GM20000 (cell line): ENCODE measurements at places on chromosomes 1 and 21.

DNA sequence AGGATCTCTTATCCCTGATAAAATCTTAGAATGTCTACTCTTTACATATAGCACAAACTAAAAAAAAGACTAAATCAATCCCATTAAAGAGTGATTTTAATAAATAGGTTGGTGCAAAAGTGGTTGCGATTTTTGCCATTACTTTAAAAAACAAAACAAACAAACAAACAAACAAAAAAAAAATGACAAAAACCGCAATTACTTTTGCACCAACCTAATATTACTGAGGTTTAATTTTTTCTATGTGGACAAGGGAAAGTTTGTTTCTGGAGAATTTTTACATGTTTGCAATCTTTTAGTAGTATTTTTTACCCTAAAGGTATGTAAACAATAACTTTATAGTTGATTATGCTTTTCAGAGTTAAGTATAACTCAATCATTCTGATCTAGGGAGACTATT is 119.7 kb upstream of the ADAMTS5 start:
- DNase-seq, result no peak

- no peak for DNase-seq
These were observed 47.5 kb downstream of the ROR1 start for GRCh38 chr1:63821091-63822005.

GRCh38 chr1:88472298-88472697 is 211.8 kb upstream of the PKN2 start:
- no peak for DNase-seq

DNA sequence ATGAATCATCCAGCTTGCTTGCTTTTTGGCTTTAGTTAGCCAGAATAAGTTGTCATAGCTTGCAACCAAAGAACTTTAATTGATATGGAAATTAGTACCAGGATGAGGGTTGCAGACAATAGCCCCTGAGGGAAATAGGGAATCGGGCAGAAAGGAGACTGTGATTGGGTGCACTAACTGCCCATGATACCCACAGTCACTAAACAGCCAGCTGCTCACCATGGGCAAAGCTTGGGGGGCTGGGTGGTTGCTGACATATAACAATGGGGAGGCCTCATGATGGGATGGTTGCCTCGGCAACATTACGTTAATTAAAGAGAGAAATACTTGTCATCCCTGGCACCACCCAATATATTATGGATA is 17.8 kb upstream of the PLA2G2E start:
- DNase-seq, result no peak

GRCh38 chr21:45465611-45466329 is 60.8 kb downstream of the COL18A1 start:
- DNase-seq, result no peak

- no peak for DNase-seq
These were observed 3.5 kb downstream of the RO60 start for GRCh38 chr1:193062698-193063463.

- DNase-seq, result no peak
These were observed 212.5 kb downstream of the TOMM20 start for GRCh38 chr1:234915924-234916675.

DNA sequence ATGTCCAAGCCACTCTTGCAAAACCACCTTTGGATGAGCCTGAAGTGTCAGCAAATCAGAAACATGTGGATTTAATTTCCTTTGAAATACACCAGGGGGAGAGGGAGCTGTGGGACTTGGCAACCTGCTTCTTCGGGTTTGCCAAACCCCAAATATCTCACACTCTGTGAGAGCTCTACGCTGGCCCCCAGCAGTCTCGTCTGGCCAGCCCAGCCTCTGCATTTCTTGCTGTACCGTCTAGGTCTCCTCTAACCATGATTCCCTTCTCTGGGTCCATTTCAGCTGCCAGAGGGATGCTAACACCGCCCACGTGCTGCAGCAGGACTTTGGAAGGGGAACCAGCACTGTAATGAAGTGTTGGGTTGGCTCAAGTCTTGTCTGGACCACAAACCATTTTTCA is 114.6 kb downstream of the MRPS6 start:
- no peak for DNase-seq

DNA sequence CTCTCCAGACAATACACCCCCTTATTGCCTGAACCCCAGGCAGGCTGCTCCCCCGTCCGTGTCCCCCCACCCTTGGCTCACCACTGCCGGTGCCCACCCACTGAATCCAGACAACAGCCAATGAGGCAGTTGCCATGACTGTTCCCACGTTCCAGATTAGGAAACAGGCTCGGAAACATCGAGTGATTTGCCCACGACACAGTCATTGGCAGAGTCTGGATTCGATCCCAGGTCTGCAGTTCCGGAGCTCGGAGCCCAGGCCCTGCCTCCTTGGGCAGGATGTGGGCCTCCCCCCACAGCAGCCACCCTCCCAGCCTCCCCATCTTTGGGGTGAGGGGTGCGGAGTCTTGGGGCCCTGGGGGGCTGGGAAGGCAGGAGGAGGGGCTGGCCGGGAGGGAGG is 20.3 kb upstream of the CLSTN1 start:
- no peak for DNase-seq

DNA sequence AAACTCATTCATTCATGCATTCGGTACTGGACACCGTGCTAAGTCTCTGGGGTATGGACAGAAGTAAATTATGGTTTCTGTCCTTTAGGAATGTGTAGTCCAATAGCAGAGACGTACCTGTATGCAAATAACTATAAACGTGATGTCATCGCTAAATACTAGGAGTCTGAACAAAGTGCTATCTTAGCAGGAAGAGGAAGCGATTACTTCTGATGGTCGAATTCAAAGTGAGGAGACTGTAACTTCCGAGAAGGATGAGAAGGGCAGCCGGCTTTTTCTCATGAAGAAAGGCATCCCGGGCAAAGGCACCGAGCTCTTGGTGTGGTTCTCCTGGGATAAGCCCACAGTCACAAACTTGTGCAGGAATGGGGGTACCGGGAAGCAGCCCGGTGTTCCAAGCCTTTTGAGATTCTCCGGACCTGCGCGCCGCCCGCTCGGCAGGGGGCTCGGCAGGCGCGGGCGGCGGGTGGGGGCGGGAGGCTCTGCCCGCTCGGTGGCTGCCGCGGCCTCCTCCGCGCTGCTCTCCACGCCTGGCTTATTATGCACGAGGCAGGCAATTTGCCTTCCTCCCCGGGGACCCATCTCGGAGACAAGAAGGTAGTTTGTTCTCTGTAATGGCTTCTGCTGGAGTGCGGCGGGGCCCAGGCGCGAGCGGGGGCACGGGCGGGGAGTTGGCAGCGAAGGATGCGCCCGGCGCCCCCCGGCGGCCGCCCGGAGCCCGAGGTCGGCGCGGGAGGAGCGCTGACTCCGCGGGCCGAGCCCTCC is 67.5 kb upstream of the CD1D start:
- peak; percentile 48 for DNase-seq

GRCh38 chr1:112808861-112809684 is 93.9 kb upstream of the PPM1J start:
- peak; percentile 72 for DNase-seq

DNA sequence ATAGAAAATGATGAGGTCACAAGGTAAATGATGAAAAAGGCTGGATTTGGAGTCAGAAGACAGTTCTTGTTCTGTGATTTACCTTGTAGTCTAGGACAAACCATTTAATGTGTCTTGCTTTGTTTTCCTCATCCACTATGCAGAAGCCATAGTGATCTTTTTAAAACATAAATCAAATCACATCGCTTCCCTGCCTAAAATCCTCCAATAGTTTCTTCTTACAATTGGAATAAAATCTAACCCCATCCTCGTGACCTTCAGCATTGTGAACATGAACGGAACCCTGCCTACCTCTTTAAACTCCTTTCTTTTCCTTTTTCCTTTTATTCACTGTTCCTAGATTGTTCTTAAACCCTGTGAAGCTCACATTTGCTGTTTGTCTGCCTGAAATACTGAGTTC is 204.9 kb upstream of the SAMSN1 start:
- no peak for DNase-seq

DNA sequence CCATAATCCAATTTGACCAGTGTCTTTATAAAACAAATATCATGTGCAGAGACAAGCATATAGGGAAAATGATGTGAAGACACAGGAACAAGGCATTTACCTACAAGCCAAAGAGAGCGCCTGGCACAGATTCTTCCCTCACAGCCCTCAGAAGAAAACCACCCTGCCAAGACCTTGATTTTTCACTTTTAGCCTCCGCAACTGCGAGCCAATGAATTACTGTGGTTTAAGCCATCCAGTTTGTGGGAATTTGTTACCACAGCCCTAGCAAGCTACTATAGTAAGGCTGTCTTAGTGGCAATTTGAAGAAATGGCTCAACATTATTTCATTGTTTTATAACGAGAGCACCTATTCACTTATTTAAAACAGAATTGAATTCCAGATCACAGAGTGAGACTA is 85.7 kb upstream of the CCDC190 start:
- DNase-seq, result no peak

GRCh38 chr1:106846656-106847055 is 209.8 kb upstream of the PRMT6 start:
- no peak for DNase-seq

GRCh38 chr1:24553931-24554330 is 2.0 kb upstream of the NCMAP start:
- DNase-seq, result no peak

DNA sequence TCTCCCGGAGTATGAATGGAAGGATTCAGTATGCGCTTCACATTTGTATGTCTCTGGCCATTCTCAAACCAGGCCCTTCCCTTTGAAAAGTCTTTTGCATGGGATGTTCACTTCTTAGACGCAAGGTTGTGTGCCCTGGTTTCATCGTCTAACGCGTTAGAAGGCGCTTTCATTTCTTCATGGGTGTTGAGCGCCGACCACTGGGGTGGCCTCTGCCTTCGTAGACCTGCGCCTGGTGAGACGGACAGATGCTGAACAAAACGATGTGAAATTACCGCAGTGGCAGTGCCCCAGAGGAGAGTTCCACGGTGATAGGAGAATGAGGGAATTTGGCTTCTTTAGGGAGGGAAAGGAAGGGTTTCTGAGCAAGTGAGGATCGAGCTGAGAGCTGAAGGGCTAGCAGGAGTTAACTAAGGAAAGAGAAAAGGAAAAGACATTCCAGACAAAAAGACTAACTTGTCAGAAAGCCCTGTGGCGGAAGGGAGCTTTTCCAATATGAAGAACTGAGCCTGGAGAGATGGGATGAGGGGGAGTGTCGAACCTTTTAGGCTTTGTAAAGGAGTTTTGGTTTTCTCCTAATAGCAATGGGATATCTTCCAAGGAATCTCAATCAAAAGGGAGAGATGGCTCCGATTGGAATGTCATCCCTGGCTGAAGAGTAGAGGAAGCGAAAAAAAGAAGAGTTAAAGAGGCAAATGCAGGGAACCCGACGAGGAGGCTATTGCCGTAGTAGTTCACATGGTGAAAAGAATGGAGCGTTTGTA is 951 bp downstream of the GGPS1 start:
- DNase-seq, result peak; percentile 44

DNA sequence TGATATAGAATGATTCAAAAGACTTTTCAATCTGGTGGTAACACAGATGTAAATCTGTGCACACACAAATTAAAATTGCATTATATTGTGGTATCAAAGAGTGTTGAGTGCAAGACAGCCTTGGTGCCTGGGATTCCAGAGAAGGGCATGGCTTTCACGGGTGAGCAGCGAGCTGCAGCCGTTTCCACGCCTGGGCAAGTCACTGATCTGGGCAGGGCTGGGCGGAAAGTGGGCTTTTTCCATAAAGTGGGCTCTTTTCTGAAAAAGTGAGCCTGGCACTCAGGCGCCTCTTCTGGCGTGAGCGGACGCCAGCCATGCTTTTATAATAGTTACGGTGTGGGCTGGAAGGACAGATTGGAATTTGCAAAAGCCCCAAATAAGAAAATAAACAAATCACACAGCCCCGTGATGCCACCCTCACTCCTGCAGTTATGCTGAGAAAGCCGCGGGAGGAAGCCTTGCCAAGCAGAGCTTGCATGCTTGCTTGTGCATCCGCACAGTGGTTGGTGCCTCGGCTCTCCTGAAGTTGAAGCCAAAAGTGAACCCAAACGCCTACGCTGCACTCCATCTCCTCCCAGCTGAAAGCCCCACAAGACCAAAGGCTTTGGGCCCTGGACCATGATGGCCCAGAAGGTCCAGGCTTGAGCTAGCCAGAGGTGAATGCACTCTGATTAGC is 7.1 kb upstream of the C1orf115 start:
- DNase-seq, result no peak

- DNase-seq, result no peak
These were observed 20.9 kb downstream of the UMODL1 start for GRCh38 chr21:42091899-42092508.

DNA sequence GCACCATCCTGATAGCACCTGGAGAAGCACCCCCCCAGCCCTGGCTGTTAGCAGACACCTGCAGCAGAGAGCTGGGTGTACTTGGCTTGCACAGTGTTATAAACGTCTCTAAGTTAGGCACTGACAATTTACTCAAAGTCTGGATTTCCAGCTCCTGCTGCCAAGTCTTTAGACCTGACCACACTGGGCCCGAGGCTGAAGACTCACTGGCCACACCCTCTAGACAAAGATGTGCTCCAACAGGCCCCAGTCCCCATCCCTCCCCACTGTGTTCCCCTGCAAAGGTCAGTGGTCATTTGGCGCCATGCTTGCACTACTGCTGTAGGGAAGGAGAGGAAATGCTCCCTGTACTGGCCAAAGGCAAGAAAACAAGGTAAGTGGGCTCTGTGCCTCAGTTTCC is 31.1 kb downstream of the PADI6 start:
- DNase-seq, result no peak

DNA sequence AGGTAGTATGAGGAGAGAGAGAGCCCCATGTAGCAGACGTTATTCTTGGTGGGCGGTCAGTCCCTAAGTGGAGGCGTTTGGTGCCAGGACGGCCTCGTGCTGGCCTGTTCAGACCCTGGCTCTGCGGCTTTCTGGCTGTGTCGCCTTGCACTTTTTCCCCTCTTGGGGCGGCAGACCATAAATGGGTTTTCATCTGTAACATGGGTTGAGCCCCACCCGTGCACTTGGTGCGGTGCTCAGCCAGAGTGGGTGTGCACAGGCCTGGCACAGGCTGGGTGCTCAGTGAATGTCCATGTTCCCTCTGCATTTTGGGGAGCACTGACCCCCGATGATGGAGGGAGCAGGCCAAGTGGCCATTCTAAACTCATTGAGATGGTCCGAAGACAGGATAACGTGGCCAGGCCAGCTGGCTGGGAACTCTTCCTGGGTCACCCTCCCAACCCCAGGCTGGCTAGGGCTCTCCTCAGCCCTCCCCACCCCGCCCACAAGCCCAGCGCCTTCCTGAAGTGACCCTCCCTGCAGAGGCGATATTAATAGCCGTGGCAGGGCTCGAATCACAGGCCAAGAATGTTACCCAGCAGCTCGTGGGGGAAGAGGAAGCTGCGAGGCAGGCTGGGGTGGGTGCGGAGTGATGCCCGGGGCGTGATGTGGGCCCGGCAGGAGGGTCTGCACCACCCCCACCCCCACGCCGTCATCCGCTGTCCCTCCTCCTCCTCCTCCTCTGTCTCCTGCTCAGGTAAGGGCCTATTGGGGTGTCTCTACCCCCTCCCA is 78.5 kb downstream of the ARHGEF10L start:
- DNase-seq, result no peak

GRCh38 chr1:179156026-179156425 is 73.5 kb downstream of the ABL2 start:
- DNase-seq, result no peak

DNA sequence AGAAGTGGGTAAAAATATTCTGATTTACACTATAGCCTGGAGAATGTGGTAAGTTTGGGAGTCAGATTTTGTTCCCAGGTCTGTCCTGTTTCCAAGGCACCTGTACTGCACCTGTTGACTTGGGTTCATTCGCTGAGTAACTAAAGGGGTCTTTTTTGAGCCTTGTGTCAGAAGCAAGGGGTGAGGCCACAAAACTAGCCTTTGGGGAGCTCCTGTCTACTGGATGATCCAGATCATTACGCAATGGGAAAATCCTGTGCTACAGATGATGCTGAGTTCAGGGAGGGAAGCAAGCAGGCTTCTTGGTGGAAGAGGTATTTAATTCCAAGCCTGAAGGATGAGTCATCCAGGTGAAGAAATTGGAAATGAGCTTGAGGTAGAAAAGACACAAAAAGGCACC is 424.0 kb downstream of the MATN1 start:
- no peak for DNase-seq
